ENCODE measurements at places on chromosomes 11 and 22. TPM values are rescaled to one million over a fixed set of nuclear protein-coding genes. Genes with fewer than 3 reads are reported as not detected.

ST14 gene
- not detected for total RNA-seq

P2RX3 gene
- not detected for total RNA-seq

PGA4 gene
- 119 TPM for total RNA-seq

- no peak for DNase-seq
These were observed 106.0 kb upstream of the ISX start for GRCh38 chr22:34960005-34960404.

GRCh38 chr11:109378034-109378433 lies 44.0 kb upstream of the C11orf87 start:
- DNase-seq: peak; percentile 68

DNA sequence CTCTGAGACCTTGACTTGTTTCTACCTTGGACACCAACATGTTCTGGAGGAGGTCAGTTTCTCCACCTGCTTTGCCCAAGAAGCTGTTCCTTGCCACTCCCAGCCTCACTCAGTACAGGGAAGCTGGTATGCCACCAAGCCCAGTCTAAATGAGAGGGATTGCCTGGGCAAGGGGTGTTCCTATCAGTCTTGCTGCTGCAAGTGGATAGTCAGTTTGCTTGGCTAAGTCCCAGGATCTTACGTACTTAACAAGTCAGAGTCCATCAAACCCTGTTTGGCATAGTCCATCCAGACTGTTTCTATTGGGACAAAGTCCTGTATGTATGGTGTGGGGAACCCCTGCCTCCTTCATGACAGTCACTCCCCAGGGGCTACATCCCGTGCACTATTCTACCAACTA lies 66.6 kb downstream of the RPL27A start:
- DNase-seq: no peak

SLC22A9 gene
- total RNA-seq: not detected

- DNase-seq: no peak
These were observed 14.3 kb upstream of the ARRB1 start for GRCh38 chr11:75365711-75366181.

- peak; percentile 63 for DNase-seq
These were observed 60.5 kb upstream of the IZUMO1R start for GRCh38 chr11:94243571-94244515.

DNA sequence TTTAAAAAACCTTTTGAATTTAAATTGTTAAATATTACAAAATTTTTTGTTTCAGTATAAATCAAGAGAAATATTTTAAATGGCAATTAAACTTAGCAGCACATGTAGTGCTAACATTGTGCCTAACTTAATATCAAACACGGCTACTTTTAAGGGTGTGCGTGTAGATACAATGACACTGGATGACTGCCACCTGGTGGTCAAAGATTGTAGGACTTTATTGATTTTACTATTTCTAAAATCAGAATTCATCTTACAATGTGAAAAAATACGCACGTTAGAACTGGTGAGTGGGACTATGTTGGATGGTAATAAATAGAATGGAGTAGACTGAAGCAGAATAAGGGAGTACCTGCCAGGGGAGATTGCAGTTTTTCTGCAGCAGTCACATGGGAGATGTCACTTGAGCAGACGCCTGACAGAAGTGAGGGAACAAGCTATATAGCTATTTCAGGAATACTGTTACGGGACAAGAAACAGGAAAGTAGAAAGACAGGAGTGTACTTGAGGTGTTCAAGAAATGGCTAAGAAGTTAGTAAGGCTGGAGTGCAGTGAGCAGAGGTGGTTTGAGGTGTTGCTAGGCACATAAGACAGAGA lies 52.9 kb downstream of the UVRAG start:
- DNase-seq: peak; percentile 62

- DNase-seq: peak; percentile 81
These were observed 93.2 kb downstream of the LRRC32 start for GRCh38 chr11:76577226-76577920.

- no peak for DNase-seq
These were observed 685.9 kb upstream of the LRRC4C start for GRCh38 chr11:42145311-42145710.

DNA sequence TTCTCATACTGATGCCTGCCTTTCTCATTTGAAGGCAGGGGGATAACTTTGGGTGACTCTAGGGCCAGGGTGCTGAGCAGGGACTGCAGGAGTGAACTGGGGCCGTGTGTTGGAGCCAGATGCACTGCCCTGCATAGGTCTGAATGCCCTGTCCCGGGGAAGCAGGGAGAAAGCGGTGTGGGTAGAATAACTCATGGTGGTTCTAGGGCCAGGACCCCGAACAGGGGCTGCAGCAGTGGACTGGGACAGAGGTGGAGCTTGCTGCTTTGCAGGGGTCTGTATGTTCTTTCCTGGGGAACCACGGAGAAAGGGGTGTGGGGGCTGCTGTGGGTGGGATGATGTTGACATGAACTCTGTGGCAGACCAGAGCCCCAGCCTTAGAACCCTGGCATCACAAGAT lies 52.9 kb downstream of the GAB4 start:
- DNase-seq: no peak

DNA sequence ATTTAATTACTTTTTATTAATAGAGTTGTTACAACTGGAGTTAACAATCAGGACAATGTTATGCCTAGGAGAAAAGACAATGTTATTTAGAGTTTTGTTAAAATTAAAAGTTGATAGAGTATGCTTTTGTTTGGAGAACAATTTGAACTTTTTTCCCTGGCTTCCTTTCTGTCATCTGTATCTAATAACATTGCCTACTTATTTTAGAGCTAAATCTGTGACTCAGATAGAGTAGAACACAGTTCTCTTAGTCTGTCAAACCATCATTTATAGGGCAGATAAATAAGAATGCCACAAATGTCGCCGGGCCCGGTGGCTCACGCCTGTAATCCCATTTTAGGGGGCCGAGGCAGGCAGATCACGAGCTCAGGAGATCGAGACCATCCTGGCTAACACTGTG lies 28.9 kb upstream of the YAP1 start:
- DNase-seq: no peak

- DNase-seq: no peak
These were observed 11.7 kb upstream of the ANKRD42 start for GRCh38 chr11:83181815-83182214.

- DNase-seq: no peak
These were observed 50.9 kb downstream of the MPPED1 start for GRCh38 chr22:43462701-43463100.

GRCh38 chr22:21642584-21643448 lies 714 bp downstream of the SDF2L1 start:
- peak; percentile 54 for DNase-seq

CCDC188 gene
- total RNA-seq: 2.2 TPM

CSRP3 gene
- total RNA-seq: 31.7 TPM

GRCh38 chr22:49996119-49996517 lies 16.4 kb downstream of the IL17REL start:
- DNase-seq: no peak

DNA sequence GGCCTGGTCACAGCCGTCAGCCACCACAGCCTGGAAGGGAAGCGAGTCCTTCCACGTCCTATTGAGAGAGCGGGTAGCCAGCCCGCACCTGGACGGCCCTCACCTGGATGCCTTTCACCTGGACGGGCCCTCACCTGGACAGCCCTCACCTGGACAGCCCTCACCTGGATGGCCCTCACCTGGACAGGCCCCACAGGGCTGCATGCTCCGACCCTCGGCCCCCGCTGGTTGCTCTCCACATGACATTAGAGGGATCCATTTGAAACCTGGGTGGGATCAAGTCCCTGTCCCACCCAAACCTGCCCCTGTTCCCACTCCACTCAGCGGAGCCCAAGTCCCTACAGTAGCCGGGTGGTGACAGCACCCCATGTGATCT lies 3.7 kb downstream of the C1QTNF6 start:
- DNase-seq: no peak

GRCh38 chr11:1012291-1012690 lies 24.2 kb downstream of the MUC6 start:
- no peak for DNase-seq

KCNJ4 gene
- total RNA-seq: not detected

LRRN4CL gene
- 195 TPM for total RNA-seq

GLYATL1 gene
- not detected for total RNA-seq

SEZ6L gene
- not detected for total RNA-seq

DNA sequence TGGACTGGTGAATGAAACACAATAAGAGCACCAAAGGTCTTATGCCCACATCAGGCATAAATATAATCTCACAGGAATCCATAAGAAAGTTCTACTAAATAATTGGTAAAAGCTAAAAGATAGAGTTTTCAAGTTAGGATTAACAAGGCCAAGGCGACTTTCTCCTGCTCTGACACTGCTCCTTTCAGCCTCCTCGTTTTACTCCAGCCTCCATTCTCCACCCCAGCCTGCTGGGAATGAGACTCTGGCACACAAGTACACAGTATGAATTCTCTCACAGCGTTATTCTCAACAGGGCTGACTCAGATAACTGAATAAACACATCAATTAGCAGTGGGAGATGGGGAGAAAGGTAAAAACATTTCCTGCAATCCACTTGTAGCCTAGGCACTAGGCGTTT lies 94.9 kb downstream of the APOL5 start:
- no peak for DNase-seq

SART1 gene
- 32.3 TPM for total RNA-seq

- no peak for DNase-seq
These were observed 108.8 kb downstream of the MPPED1 start for GRCh38 chr22:43520632-43521039.

GRCh38 chr11:87460279-87460678 lies 422.5 kb downstream of the TMEM135 start:
- no peak for DNase-seq

SLC37A2 gene
- total RNA-seq: 1.0 TPM

DNA sequence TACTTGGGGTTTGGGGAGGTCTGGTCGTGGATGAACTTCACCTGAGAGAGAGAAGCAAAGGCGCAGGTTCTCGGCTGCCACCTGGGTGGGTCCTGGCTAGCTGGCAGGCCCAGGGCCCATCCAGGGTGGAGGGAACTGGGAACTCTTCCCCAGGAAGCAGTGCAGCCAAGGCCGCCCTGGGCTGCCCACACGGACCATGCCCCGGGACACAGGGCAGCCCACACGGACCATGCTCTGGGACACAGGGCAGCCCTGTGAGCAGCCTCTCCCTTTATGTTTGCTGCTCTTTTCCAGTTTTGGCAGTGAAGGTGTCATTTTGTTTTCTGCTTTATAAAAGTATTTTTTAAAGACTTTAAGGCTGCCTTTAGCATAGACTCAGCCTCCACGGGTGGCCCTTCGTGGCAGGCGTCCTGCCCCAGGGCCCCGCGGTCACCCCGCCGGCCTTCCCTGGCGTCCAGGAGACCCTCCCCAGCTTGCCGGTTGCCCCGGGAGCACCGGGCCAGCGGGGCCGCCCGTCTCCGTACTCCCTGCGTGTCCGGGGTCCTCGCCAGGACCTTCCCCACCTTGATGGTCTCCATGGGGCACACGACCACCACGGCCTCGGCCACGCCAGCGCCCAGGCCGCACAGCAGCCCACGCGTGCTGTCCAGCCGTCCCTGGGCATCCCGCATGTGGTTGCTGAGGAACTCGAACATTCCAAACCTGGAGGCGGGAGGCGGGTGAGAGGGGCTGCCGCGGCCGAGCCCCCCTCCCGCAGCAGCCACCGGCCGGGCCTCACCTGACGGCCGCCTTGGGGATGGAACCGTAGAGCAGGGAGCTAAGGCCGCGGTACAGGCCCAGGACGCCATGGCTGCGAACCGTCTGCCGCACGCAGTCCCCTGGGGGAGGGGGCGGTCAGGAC lies 1.1 kb downstream of the SLC25A1 start:
- no peak for DNase-seq

DNA sequence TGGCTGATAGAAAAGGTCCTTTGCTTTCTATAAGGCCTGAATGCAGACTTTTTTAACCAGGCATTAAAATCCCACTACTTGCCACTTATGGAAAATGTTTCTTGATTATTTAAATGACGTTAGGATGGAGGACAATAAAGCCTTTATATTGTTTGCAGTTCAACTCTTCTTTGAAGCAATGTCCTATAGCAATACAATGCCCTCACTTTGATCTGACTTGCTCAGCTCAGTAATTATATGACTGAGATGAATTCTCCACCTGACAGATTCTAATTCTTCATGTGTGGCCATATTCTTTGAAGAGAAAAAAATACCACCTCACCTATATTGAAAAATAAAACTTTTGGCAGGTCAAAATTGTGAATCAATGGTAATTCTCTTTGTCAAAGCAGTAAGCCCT lies 182.0 kb upstream of the MTMR2 start:
- DNase-seq: no peak

DNA sequence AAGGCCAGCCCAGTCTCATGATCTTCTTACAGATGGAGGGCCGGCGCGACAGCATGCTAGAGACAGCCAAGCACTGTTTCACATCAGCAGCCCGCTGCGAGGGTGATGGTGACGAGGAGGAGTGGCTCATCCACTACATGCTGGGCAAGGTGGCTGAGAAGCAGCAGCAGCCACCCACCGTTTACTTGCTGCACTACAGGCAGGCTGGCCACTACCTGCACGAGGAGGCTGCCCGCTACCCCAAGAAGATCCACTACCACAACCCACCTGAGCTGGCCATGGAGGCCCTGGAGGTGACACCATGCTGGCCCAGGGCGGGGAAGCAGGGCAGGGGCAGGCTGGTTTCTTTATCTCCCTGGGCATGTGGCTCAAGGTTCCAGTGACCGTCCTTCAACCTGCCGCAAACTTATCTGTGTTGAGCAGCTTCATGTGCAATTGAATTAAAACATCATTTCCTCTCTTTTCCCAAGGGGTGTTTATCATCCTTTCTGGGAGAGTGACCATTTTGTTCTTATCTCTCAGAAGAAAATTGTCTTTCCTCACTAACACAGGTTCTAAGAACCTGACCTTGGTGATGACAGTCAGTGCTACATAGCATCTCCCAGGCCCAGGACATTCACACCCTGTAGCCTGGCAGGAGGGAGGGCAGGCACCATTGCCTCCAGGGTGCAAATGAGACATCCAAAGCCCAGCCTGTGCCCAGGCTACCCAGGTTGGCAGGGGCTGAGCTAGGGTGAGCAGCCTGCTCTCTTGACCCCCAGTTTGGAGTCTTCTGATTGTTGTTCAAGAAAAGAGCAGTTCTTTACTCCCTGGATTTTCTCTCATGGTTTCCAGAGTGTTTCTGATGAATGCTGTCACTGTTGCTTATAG lies 80.7 kb downstream of the CABIN1 start:
- DNase-seq: no peak

- DNase-seq: peak; percentile 67
These were observed 1.1 kb upstream of the SLC35F2 start for GRCh38 chr11:107859459-107860239.

MRGPRX4 gene
- not detected for total RNA-seq
